Stimulated activated CD4-positive, alpha-beta T cell treated with anti-CD3 and anti-CD28 coated beads, TNF-alpha, amount 100 ng/mL, for 4 hours (primary cell): ENCODE measurements at places on chromosomes 3 and 15.

GRCh38 chr3:195319060-195319459, 48.1 kb upstream of the XXYLT1 start:
- no peak for DNase-seq

DNA sequence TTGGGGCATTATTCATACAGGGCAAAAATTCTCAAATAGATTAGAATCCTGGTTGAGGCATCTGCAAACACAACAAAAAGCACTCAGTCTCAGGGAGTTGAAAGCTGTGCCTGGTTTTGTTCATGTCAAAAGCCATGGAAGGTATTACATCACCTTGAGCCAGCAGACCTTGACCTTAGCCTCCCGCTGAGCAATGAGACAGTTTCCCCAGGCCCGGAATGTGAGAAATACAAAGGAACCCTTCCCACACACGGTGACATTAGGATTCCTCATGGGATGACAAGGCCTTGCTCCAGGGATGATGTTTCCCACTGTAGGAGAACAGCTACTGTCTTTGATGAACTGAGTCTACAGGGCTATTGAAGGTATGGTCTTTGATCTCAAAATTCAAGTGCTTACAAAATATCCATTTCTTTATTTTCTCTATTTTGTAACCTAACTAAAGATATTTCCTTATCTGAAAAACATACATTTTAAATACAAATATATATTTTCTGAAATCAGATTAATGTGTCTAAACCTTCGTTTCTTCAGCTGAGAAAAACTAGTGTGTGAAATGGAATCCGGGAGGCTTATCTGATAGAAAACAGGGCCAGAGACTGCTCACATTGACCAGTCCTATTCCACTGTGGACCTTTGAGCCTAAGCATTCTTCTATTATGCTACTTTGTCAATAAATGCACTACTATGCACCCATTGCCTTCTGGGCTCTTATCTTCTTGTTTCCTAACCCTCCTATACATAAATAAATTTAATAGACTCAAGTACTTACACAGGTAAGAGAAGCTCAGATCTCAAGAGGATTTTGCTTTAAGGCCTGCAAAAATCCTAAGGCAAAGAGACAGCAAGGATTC, 298.2 kb downstream of the KBTBD8 start:
- DNase-seq: no peak

GRCh38 chr15:29952225-29952624, 130.0 kb upstream of the TJP1 start:
- DNase-seq: no peak

- no peak for DNase-seq
Measured at GRCh38 chr15:74994236-74994635, 1.1 kb upstream of the SCAMP5 start.

DNA sequence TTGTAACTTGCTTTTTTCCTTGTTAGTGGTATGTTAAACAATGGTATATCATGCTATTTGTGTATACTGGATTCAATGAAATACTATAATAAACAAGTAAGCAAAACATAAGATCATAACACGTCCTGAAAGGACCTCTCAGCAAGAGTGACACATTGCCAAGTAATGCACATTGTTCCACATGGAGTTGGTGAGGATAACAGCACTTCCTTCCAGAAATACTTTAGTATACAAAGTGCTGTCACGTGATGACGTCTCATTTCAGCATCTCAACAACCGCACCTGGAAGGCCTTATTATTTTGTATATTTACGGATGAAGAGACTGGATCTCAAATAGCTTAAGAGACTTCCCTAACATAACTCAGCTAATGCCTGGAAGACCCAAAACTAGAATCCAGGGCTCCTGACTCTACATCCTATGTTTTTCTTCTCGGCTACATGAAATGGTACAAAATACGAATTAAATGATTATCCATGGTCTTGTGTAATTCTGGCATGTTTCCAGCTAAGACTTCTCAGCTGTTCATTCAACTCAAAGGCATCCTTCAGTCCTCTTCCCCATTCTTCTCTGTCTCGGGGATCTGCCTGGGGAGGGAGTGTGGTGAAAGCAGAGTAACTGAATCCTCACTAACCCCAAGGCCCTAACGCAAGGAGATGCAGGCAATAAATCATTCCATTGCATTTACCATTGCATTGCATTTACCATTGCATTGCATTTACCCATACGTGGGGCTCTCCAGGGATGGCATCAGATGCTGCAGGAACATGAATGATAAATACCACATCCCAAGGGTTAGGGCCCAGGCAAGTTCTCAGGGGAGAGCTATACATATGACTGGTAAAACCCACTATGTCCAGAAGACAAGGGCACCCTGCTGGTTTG, 79.2 kb downstream of the LIPC start:
- DNase-seq: no peak

GRCh38 chr3:9757427-9757826, 7.7 kb downstream of the OGG1 start:
- no peak for DNase-seq

GRCh38 chr15:67762610-67763368, 62.5 kb upstream of the SKOR1 start:
- peak; percentile 35 for DNase-seq

- DNase-seq: no peak
Measured at GRCh38 chr15:74414081-74414580, 19.6 kb downstream of the SEMA7A start.

- DNase-seq: no peak
Measured at GRCh38 chr3:106059953-106060517, 191.2 kb upstream of the CBLB start.

DNA sequence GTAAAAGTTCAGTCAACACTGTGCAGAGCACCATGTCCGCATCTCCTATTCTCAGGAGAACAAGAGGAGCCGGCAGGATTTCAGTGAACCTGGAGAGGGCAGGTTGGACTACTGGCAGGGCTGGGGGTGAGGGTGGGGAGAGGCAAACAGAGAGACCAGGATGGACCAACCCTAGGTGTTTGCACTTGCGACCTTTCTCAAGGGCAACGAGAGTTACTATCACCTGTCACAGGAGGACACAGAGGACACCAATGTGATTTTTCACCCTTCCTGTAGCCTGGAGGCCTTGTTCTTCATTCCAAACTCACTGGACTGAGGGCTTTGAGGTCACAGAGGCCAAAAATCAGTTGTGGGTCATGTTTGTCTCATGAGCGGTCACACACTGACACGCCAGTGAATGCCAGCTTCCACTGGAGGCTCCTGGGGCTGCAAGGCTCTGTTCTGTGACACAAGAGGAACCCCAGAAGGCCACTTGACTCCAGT, 89.5 kb downstream of the CPN2 start:
- DNase-seq: no peak

GRCh38 chr3:87949189-87949878, 109.5 kb downstream of the CGGBP1 start:
- DNase-seq: no peak

GRCh38 chr3:179045719-179046402, 25.7 kb downstream of the ZMAT3 start:
- no peak for DNase-seq

DNA sequence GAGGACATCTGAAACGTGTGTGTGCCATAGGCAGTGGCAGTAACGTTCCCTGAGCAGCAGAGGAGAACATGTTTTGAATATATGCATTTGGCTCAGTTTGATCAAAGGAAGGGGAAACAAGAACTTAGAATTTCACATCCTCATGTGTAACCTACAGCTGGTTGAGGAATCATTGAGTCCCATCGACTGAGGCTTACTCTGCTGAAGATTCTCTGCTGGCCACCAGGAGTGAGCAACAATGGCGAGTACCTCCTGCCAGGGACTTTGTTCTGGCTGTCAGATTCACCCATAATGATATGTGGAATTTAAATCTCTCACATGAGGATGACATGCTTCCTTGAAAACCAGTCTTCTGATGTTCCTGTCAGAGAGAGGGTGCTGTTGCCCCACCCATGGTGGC, 21.3 kb downstream of the GORASP1 start:
- no peak for DNase-seq

DNA sequence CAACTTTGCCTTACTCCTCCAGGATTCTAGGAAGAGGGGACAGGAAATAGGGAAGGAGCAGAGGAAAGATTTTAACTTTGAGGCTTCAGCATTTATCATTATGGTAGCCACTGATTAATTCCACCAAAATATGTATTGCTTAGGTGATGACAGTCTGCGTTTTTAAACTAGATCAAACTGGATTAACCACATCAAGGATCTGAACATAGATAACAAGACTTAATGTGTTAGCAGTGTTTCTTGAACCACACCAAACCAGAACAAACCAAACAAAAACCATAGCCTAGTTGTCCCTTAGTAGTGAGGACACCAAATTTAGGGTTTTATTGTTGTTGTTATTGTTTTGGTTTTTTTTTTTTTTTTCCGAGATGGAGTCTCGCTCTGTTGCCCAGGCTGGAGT, 113.5 kb upstream of the LMOD3 start:
- DNase-seq: no peak

- DNase-seq: no peak
Measured at GRCh38 chr3:49998326-49998725, 58.4 kb downstream of the RBM6 start.

GRCh38 chr15:88301311-88301710, 44.8 kb upstream of the NTRK3 start:
- DNase-seq: no peak

GRCh38 chr3:171283183-171283847, 176.9 kb downstream of the TNIK start:
- DNase-seq: no peak

GRCh38 chr15:84781495-84781894, 33.1 kb downstream of the ZNF592 start:
- no peak for DNase-seq

DNA sequence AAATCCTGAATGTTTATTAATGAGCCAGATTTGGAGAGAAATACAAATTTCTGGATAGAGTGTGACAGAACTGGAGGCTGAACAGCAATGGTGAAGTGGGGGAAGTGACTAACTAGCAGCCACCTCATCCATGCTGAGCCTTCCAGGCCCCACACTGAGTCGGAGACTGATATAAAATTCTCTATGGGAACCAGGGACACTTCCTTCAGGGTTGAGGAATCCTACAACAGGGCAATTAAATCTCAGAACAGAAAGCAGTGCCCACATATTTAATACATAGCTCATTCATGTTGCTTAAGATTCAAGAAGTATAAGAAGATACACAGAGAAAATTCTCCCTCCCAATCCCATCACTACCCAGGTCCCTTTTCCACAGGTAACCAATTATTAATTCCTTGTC, 49.3 kb downstream of the HACD2 start:
- no peak for DNase-seq

DNA sequence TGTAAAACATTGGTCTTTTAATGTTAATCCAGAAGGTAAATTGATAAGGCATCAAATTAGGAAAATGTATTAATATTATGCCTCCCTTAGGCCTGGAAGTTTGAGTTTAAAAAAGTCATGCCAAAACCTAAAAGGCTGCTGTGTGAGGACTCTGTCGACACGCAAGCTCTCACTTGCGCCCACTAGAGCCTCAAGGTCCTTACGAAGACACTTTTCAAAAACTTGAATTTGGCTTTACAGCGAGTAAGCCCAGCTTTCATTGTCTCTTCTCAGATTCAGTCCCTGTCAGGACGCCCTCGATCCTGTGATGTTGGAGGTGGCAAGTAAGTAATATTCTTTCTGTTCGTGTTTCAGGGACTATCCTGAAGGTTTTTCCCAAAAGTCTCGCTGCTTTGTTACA, 89.7 kb downstream of the CRTC3 start:
- DNase-seq: no peak

DNA sequence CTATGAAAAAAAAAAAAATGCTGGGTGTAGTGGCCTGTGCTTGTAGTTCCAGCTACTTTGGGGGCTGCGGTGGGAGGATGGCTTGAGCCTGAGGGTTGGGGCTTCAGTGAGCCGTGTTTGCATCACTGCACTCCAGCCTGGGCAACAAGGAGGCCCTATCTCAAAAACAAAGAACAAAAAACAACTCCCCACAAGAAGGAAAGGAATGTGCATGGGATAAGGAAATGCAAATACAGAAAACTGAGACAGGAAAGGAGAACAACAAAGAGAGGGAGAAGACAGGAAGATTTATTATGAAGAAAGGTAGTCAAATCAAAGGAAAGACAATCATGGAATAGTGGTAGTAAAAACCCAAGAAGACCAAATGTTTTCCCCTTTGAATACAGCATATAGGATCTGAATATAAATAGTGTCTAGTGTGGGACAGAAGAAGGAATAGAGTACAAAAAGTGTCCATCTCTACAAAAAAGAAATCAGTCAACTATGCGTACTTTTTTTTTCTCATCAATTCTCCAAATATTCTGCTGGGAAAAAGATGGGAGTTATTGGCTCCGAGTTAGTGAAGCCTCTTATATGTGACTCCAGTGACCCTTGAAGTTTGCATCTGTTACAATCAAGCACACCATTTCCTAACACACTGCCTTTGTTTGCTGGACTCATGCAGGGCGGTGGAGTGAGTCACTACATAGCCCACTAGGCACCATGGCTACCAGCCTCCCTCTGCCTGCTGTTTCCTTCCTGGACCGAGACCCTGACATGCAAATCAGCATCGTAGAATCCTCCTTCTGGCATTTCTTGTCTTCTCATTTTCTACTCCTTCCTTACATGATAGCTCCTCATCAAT, 101.2 kb upstream of the PTX3 start:
- DNase-seq: no peak

DNA sequence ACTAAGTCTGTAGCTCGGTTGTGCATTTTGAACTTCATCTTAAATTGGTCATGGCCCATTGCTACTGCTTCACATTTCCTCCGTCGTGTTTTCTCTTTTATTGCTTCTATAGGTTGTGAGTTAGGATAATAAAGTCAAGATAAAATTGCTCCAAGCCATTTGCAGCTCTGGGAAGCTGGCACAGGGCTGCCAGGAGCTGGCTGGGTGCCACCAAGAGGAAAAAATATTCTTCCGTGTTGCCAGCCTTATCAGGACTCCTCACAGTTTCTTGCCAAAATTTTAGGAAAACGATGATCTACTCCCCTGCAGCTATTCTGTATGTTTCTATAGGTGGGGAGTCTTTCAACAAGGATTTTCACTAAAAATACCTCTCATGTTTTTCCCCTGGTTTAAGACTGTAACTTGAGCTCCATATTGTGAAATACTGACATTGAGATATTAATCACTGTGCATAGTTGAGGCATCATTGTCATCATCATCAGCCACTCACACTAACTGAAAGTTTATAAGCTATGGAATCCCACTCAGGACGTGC, 55.4 kb upstream of the PIAS1 start:
- no peak for DNase-seq
